ENCODE measurements at places on chromosomes 16 and 17. TPM values are rescaled to one million over a fixed set of nuclear protein-coding genes. Genes with fewer than 3 reads are reported as not detected.

DNA sequence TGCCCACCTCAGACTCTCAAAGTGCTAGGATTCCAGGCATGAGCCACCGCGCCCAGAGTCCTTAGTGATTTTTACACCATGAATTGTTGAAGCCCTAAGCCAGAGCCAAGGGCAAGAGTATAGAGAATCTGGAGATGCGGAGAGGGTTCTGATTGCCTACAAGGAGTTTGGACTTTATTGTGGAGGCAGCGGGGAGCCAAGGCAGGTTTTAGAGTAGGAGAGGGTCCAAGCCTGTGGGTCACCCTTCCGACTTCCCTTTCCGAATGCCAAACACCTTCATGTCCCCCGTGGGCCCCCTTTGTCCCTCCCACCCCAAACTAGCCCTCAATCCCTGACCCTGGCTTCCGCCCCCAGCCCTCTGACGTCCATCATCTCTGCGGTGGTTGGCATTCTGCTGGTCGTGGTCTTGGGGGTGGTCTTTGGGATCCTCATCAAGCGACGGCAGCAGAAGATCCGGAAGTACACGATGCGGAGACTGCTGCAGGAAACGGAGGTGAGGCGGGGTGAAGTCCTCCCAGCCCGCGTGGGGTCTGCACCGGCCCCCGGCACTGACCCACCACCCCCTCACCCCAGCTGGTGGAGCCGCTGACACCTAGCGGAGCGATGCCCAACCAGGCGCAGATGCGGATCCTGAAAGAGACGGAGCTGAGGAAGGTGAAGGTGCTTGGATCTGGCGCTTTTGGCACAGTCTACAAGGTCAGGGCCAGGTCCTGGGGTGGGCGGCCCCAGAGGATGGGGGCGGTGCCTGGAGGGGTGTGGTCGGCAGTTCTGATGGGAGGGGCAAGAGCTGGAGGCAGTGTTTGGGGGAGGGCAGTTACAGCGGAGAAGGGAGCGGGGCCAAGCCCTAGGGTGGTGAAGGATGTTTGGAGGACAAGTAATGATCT is 7.1 kb downstream of the MIEN1 start:
- no peaks in the 10 kb centered on the region for H3K27me3 ChIP-seq
- DNase-seq, result no peak
- no peak overlapping the region for H3K4me3 ChIP-seq
- H3K36me3 ChIP-seq, result peaks cover 30% of the 10 kb centered on the region

- H3K27ac ChIP-seq, result no peak overlapping the region
- no peaks in the 10 kb centered on the region for H3K36me3 ChIP-seq
- no peak overlapping the region for H3K4me3 ChIP-seq
- H3K4me1 ChIP-seq, result peaks cover 14% of the 10 kb centered on the region
- DNase-seq, result no peak
These were observed 26.7 kb downstream of the NECAB2 start for GRCh38 chr16:83994703-83995102.

DNA sequence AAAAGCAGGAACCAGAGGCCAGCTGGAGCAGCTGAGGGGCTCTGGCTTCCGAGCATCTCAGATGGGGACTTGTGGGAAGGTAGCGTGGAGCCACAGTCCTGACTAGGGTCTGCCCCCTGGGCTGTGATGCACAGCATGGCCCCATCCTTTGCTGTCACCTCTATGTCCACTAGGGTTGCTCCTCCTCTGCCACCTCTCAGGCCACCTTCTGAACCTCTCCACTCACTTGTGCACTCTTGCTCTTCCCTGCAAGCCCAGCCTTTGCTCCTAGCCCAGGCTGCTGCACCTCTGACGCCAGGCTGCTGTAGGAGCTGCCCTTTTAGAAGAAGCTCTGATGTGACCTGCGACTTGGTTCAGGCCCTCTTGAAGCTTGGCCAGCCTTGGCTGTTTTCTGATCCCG is 24.3 kb upstream of the SMPD3 start:
- H3K27ac ChIP-seq, result no peak overlapping the region
- DNase-seq, result no peak
- peaks cover 10% of the 10 kb centered on the region for H3K27me3 ChIP-seq
- H3K4me3 ChIP-seq, result no peak overlapping the region
- no peaks in the 10 kb centered on the region for H3K36me3 ChIP-seq

DNA sequence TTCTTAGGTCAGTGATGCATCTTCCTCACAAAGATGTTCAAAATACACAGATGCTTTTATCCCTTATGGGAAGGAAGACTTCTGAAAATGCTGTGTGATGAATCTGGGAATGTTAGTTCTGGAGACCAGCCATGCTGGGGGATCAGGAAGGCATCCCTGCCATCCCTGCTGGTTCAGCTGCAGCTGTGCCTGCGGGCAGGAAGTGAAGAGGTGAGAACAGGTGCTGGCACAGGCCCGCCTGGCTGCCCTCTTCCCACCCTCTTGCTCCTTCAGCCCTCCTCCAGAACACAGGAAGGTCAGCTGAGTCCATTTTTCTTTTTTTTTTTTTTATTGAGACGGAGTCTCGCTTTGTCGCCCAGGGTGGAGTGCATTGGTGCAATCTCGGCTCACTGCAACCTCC is 15.2 kb downstream of the RAB11FIP3 start:
- no peak overlapping the region for H3K4me3 ChIP-seq
- no peaks in the 10 kb centered on the region for H3K36me3 ChIP-seq
- peaks cover 28% of the 10 kb centered on the region for H3K4me1 ChIP-seq
- peak overlapping the region; percentile 61 for H3K27ac ChIP-seq
- H3K27me3 ChIP-seq, result no peaks in the 10 kb centered on the region
- DNase-seq, result no peak

- H3K27ac ChIP-seq, result peak overlapping the region; percentile 72
- no peak for DNase-seq
- H3K36me3 ChIP-seq, result peaks cover 12% of the 10 kb centered on the region
- H3K4me3 ChIP-seq, result no peak overlapping the region
These were observed 31.4 kb downstream of the HIC1 start for GRCh38 chr17:2086306-2086705.

CLDN7 gene
- 0.42 TPM for total RNA-seq

DNA sequence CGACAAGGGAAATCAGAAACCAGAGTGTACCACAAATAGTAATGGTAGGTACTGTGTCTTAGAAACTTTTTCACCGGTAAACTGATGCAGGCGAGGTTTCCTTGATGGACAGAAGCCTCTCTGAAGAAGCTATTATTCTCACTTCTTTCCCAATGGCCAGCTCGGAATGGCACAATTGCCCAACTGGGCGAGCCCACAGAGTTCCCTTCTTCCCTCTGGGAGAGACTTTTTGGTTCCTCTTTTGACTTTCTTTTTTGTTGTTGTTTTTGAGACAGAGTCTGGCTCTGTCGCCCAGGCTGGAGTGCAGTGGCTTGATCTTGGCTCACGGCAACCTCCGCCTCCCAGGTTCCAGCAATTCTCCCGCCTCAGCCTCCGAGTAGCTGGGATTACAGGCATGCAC is 16.9 kb downstream of the SLC43A2 start:
- no peak overlapping the region for H3K4me3 ChIP-seq
- H3K27me3 ChIP-seq, result no peaks in the 10 kb centered on the region
- H3K4me1 ChIP-seq, result no peaks in the 10 kb centered on the region

DNA sequence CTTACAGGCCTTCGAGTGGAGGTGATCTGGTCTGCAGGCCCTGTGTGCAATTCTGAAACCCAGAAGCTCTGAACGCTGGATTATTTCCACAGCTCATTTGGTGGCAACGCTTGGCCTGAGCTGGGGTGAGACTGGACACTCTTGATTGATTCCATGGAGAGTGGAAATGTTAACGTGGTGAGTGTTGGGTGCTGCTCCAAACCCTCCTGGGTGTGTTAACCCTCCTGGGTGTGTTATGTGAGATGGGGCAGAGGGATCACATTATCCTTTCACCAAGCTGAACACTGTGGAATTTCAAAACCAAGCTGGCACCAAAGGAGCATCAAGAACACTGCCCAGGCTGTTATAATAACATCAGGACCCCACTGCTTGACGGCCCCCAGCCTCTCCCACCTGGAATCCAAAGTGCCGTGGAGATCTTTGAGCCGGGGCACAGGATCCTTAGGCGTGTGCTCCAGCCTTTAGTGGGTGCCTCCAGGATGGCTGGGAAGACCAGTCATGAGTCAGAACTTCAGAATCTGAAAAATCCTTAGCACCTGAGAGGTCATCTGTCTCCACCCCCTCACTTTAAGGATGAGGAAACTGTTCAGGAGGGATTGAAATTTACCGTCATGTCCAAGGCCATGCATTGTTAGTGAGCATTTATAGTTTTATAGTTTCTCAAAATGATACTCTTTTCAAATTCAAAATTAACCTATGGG is 75.0 kb downstream of the RPTOR start:
- peaks cover 30% of the 10 kb centered on the region for H3K4me1 ChIP-seq
- peak overlapping the region; percentile 36 for H3K27ac ChIP-seq
- H3K27me3 ChIP-seq, result no peaks in the 10 kb centered on the region
- no peak for DNase-seq

DNA sequence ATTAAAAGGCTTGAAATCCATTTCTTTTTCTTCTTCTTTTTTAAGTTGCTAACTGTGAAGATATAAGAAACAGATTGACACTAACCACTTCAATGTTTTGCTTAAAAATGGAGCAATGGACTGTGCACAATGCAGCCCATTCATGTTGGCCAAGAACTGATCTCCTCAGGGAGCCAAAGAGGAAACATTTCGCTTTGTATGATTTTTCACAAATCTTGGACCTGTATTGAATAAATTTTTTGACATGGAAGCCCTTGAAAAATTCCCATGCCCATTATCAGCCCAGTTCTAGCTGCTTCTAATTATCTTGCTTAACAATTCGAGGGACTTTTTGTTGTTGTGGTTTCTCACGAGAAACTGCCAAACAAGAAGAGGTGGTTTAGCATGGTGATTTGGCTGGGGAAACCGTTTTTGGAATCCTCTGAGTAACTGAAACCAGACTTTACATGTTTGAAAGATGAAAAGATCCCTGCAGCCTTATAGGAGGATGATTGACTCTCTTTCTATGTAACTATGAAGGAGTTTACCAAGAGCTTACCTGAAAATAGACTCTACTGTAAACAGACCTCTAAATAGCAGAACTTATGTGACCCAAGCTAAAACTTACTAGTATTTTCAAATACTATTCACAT is 1389.4 kb upstream of the GOT2 start:
- no peaks in the 10 kb centered on the region for H3K4me1 ChIP-seq
- DNase-seq, result no peak
- no peaks in the 10 kb centered on the region for H3K36me3 ChIP-seq

- peaks cover 56% of the 10 kb centered on the region for H3K27me3 ChIP-seq
- peaks cover 10% of the 10 kb centered on the region for H3K36me3 ChIP-seq
- peaks cover 29% of the 10 kb centered on the region for H3K4me1 ChIP-seq
- DNase-seq, result no peak
These were observed 754 bp upstream of the SLFN11 start for GRCh38 chr17:35373984-35374765.

- H3K36me3 ChIP-seq, result peaks cover 14% of the 10 kb centered on the region
- H3K27ac ChIP-seq, result peak overlapping the region; percentile 99
- no peak for DNase-seq
- H3K27me3 ChIP-seq, result no peaks in the 10 kb centered on the region
- H3K4me3 ChIP-seq, result peak overlapping the region; percentile 40
These were observed 59.6 kb downstream of the ANKFY1 start for GRCh38 chr17:4204190-4204589.

DNA sequence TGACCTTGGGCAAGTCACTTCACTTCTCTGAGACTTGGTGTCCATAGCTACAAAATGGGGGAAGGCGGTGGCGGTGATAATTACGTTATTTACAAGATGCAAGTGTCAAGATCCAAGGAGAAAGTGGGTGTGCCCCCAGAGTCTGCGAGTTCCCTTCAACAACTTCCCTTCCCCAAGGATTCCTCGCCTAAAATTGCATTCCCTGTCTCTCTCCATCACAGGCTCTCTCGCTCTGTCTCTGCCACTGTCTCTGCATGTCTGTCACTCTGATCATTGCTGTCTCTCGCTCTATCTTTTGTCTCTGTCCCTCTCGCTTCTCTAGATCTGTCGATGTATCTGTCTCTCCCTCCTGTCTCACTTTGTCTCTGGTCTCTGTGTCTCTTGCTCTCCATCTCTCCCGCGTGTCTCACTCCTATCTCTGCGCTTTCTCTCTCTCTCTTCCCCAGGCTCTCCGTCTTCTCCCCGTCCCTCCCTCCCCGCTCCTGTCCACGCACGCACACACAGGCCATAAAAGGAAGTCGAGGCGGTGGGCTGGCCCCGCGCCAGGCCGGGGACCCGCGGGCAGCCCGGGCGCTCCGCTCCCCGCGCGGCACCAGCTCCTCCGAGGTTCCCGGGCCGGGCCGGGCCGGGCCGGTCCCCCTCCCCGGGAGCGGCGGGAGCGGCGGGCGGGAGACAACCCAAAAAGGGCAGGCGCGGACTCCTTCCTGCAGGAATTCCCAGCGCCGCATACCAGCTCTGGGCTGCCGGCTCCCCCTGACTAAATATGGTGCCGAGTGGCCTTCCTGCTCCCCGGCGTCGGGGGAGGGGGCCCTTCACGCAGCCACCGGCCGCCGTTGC is 1.1 kb upstream of the MYH11 start:
- H3K4me3 ChIP-seq, result peak overlapping the region; percentile 89
- H3K27ac ChIP-seq, result peak overlapping the region; percentile 81
- no peaks in the 10 kb centered on the region for H3K36me3 ChIP-seq
- peaks cover 16% of the 10 kb centered on the region for H3K4me1 ChIP-seq
- no peak for DNase-seq

DNA sequence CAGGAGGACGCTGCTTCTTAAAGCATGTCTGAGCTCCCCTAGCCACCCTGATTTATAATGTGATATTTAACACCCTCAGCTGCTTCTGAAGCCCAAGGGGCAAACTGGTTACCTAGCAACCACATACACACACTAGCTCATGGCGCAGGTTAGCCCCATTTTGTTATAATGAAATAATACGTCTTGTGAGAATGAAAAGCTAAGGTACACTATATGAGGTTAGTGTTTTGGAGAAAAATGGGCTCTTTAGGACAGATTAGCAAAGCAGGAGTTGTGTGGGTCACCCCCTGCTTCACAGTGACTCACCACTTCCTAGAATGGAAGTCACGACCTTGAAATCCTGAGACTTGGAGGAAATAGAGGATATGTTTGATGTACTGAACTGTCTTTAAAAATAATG is 404.8 kb upstream of the HSBP1 start:
- H3K36me3 ChIP-seq, result no peaks in the 10 kb centered on the region
- DNase-seq, result no peak
- no peak overlapping the region for H3K4me3 ChIP-seq
- H3K4me1 ChIP-seq, result no peaks in the 10 kb centered on the region
- no peak overlapping the region for H3K27ac ChIP-seq

- H3K27me3 ChIP-seq, result no peaks in the 10 kb centered on the region
- peaks cover 21% of the 10 kb centered on the region for H3K36me3 ChIP-seq
- H3K27ac ChIP-seq, result peak overlapping the region; percentile 68
These were observed 17.3 kb downstream of the BANP start for GRCh38 chr16:87968541-87968940.

- peaks cover 37% of the 10 kb centered on the region for H3K4me1 ChIP-seq
- H3K4me3 ChIP-seq, result peak overlapping the region; percentile 88
- H3K27ac ChIP-seq, result peak overlapping the region; percentile 94
- peaks cover 2% of the 10 kb centered on the region for H3K27me3 ChIP-seq
These were observed 22.3 kb downstream of the NPTX1 start for GRCh38 chr17:80453998-80454556.

TM4SF5 gene
- total RNA-seq, result not detected

- no peaks in the 10 kb centered on the region for H3K36me3 ChIP-seq
- peaks cover 5% of the 10 kb centered on the region for H3K27me3 ChIP-seq
- no peak overlapping the region for H3K4me3 ChIP-seq
- H3K4me1 ChIP-seq, result no peaks in the 10 kb centered on the region
- DNase-seq, result no peak
- no peak overlapping the region for H3K27ac ChIP-seq
These were observed 59.1 kb downstream of the OTOA start for GRCh38 chr16:21722771-21723455.

Data from chondrocyte (in vitro differentiated cells).